ENCODE measurements at places on chromosomes 12 and 14. TPM values are rescaled to one million over a fixed set of nuclear protein-coding genes. Genes with fewer than 3 reads are reported as not detected.

SLC17A8 gene
- total RNA-seq, result 0.16 TPM

GRCh38 chr12:28209782-28210181 is 19.5 kb downstream of the CCDC91 start:
- no peak for DNase-seq

- no peak for DNase-seq
Measured at GRCh38 chr12:91441246-91441645, 258.6 kb upstream of the DCN start.

KCNJ8 gene
- 13.1 TPM for total RNA-seq

TMEM263 gene
- 43.1 TPM for total RNA-seq

PROX2 gene
- total RNA-seq, result not detected

Data from kidney (tissue), 22 donors.